ENCODE measurements at places on chromosomes 7 and 10.

DNA sequence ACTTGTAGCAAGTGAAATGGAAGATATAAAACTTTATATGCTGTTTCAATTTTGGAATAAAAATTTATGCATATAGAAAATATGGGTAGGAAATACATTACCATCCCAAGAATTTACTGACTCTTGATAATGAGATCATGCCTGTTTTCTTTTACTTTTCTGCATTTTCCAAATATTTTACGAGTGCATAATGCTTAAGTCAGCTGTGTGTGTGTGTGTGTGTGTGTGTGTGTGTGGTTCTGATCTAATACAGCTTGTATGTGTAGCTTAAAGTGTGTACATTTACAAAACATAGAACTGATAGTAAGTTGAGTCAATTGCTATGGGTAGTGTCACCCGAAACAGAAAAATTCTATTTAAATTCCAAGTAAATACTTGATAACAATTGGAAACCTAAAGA, 315.9 kb upstream of the LRRN3 start:
- no peak for DNase-seq

DNA sequence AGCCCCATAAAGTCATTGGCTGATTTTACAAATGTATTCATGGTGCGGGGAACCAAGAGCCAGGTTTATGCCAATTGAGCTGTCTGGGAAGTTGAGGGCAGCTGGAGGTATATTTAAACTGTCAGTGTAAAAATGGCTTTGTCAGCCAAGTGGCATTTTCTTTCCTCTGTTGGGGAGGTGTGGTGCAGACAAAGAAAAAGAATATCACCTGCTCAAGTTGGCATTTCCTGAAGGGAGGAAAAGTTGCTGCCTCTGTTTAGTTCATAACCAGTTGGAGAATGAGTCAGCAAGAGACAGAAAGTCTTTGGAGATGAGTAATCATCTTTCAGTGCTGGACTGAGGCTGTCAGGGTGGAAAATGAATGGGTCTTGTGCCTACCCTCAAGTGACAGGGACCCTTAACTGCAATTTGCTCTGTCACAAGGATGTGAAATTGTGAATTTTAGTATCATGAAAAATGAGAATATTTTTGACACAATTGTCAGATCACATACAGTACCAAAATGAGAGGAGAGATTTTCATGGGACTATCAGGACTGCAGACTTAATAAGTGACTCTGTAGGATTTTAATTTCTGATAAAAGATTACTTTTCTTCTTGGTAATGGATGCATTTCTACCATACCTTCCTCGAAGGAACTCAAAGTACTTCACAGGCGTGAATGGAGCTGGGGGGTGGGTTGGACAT, 137.3 kb downstream of the ANLN start:
- no peak for DNase-seq

DNA sequence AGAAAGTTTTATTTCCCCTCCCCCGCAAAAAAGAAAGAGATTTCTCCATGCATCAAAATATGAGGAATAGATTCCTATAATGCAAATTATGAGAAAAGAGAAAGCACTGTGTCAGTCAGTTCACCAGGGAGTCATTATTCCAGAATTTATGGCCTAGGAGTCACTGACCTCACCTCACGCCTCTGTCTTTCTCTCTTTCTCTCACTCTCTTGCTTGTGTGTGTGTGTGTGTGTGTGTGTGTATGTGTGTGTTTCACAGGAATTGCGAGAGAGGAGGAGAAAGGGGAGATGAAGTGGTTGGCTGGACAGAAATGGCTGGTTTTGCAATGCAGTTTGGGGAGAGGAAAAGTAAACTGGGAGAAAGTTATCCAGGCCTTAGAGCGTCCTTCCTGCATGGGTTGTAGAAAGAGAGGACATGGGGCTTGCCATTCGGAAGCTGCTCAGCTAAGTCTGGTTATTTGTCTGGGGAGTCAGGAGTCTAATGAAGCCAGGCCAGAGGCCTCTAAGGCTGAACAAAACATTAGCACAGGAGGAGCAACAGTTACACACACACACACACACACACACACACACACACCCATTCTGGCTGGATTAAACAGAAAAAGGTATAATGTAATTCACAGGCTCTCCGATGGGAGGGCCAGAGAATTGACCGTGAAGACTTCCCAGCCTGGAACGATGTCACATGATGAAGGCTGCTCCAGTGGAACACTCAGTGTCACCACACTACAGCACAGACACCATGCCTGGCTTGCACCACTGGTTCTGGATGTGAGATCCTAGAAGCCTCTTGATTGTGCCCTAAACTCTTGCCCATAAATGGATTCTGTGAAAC, 12.8 kb upstream of the FFAR4 start:
- DNase-seq = no peak

GRCh38 chr7:127786184-127786583, 134.2 kb downstream of the SND1 start:
- DNase-seq = no peak

- DNase-seq = no peak
Observed at GRCh38 chr10:21100871-21101514, 203.9 kb upstream of the NEBL start.

DNA sequence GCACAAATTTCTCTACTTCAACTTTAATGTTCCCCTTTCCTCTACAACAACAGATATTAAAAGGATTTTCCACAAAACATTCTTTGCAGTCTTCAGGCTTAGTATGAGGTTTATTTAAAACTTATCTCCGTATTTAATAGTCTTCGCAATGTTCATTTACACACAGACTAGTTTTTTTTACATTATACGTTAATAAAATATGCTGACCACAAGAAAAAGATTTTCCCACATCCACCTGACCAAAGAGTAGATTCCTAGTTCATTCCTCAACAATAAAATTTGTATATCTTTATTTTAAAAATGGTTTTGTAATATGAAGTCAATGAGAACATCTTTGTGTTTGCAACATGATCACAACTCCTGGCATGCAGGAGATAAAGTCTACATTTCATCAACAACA, 42.4 kb downstream of the POT1 start:
- DNase-seq = no peak
